Stimulated activated CD4-positive, alpha-beta T cell treated with anti-CD3 and anti-CD28 coated beads, Interleukin-4, amount 100 ng/mL, for 1 hour (primary cell): ENCODE measurements at places on chromosomes 13 and 19.

DNA sequence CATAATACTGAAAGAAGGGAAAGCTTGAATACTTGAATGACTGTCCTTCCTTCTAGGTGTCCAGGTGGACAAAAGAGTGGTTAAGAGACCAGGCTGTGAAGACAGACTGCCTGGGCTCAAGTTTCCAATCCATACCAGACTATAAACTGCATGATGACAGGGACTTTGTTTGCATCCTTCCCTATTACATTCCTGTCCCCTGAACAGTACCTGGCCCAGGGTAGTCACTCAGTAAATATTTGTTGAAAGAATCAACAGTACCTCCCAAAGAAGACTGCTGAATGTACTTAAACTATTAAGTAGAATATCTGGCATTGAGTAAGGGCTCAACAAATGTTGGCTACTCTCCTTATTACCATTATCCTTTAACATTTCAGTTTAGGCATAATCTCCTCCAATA lies 29.7 kb downstream of the MIPEP start:
- DNase-seq: no peak

- DNase-seq: no peak
Observed at GRCh38 chr13:74306496-74306895, 172.3 kb upstream of the KLF12 start.

- no peak for DNase-seq
Observed at GRCh38 chr19:4390567-4391305, 9.6 kb downstream of the SH3GL1 start.

DNA sequence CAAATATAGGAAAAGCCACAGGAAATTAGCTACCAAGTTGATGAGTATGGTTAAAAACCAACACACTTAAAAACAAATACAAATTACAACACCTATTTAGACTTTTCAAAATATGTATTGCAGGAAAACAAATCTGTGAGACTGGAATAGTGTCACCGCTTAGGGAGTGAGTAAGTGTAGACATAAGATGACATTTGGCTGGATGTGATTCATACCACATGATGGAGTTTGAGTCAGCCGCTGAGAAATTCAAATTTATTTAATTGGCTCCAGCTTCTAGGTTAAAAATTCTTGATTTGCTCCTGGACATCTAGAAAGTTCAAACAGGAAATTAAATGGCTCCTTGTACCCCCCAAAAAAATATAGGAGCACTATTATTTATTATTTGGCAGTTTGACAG lies 531.7 kb downstream of the SLITRK1 start:
- no peak for DNase-seq

DNA sequence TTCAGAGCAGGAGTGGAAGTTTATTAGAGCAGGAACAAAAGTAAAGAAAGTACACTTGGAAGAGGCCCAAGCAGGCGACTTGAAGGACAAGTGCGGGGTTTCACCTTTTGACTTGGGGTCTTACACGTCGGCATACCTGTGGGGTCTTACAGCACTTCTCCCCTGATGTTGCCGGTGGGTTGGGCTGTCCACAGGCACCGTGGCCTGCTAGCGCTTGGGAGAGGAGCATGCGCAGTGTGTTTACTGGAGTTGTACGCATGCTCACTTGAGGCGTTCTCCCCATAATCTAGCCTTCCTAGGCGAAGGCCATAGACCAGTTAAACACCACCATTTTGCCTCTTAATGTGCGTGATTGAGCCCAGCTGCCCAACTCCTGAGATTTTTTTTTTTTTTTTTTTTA lies 25.0 kb upstream of the PLEKHF1 start:
- no peak for DNase-seq

- no peak for DNase-seq
Observed at GRCh38 chr19:55485439-55486011, 537 bp downstream of the NAT14 start.

GRCh38 chr13:34086281-34086680 lies 268.3 kb downstream of the RFC3 start:
- DNase-seq: no peak

- DNase-seq: no peak
Observed at GRCh38 chr19:2309734-2310362, 1.9 kb upstream of the LINGO3 start.

DNA sequence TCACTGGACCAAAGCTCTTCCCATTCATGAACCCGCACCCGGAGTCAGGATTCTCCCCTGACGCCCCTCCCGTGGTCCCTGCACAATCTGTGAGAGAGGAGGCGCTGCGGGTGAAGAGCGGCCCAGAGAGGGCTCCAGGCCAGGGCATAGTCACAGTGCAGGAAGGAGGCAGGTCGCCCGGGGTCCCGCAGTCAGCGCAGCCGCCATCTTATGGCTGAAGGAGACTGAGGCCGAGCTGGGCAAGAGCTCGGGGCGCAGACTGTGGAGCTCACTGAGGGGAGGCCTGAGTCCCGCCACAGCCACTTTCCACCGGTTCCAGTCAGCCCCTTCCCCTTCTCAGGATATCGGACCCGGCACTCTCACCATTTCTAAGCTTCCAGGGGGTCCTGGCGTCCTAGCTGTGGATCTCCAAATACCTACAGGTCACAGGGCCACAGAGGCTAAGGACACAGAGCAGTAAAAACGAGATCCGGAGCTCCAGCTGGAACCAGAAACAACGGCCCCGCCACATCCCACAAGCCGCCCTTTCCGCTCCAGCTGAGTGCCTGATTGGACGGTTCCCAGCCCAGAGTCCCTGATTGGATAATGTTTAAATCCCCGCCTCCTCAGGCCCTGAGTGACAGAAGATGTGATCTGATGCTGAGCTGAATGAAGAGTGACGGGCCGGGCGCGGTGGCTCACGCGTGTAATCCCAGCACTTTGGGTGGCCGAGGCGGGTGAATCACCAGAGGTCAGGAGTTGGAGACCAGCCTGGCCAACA lies at the start of gene ZNF99:
ZNF99 (minus strand) TSS at position 501 of the 760 bp plus-strand sequence; CDS start at position 366, 135 bp downstream.
- no peak for DNase-seq

DNA sequence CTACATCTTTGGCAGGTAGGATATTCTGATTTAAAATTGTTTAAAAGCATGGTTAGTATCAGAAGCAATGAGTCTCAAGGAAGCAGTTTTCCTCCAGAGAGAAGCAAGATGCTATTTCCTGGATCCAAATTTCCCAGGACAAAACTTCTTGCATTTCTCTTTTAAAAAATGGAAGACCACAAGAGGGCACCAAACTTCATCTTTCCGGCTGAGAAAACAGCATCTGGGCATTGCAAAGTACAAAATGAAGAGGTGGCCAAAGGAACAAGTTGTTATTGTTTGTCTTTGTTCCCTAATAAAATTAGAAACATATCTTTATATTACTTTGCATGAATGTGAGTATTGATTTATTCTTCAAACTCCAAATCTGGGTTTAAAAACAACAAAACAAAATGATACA lies 60.0 kb upstream of the LRCH1 start:
- no peak for DNase-seq

GRCh38 chr19:21587117-21587461 lies 81.7 kb downstream of the ZNF429 start:
- DNase-seq: no peak

GRCh38 chr13:24133021-24133795 lies 27.3 kb upstream of the SPATA13 start:
- no peak for DNase-seq

DNA sequence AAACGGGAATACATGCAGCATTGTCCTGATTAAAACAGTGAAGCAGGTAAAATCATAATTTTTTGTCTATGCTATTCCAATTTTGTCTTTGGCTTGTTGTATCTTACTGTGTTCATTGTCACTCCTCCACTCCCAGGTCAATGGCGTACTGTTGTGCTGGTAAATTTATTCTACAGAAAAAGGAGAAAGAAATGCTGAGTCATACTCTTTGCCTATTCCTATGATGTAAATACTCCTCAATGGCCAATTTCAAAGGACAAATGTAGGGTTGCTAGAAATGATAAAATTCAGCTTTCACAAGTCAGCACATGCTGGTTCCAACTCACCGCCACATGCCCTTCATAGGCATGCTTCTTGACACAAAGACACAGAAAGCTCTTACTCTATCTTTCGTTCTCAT lies 694.4 kb upstream of the PCDH20 start:
- no peak for DNase-seq

GRCh38 chr13:33794576-33794975 lies 23.4 kb upstream of the RFC3 start:
- DNase-seq: no peak

DNA sequence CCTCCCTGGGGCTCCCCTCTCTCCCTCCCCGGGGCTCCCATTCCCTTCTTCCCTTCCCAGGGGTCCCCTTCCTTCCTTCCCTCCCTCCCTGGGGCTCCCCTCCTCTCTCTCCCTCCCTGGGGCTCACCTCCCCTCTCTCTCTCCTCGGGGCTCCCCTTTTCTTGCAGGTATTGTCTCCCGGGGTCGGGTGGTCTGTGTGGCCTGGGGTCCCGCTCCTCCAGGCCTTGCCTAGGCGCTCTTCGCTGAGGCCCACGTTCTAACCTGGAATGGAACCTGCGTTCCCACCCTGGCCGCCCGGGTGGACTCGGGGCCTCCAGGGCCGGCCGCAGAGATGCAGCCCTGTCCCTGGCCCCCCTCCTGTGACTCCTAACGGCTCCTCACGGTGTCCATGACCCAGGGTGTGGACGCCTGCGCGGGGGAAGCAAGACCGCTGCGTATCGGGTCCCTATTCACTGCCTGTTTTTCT lies 940 bp upstream of the DCUN1D2 start:
- no peak for DNase-seq

- no peak for DNase-seq
Observed at GRCh38 chr13:104962411-104962810, 1573.1 kb downstream of the EFNB2 start.

GRCh38 chr13:42924344-42924743 lies 67.7 kb downstream of the EPSTI1 start:
- DNase-seq: no peak

GRCh38 chr13:37747071-37747612 lies 122.4 kb downstream of the TRPC4 start:
- DNase-seq: no peak

- no peak for DNase-seq
Observed at GRCh38 chr13:77409412-77409811, 82.5 kb upstream of the MYCBP2 start.
